ENCODE measurements at places on chromosomes 16 and 17.
A peak's percentile ranks its signal among the peaks of the same experiment; 100 is the strongest.

- no peak for DNase-seq
Observed at GRCh38 chr16:74742051-74742481, 32.6 kb downstream of the FA2H start.

DNA sequence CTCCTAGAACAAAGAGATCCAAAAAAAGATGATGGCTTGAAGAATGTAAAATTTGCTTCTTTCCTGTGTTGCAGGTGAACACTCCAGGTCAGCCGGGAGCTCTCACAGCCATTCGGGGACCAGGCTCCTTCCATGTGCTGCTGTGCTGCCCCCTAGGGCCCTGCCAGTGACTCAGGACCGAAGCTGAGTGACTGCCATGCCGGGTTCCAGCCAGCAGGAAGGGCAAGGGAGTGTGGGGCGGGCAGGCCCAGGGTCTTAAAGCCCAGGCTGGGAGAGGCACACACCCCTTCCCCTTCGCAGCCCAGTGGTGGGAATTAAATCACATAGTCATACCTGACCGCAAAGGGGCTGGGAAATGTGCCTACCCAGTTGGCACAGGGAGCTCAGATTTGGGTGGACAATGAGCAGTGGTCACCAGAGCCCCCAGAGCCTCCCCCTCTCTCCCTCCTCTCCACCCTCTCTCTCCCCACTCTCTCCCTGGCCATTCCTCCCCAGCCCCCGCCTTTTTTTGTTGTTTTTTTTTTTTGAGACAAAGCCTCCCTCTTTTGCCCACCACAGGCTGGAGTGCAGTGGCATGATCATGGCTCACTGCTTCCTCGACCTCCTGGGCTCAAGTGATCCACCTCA lies 11.5 kb downstream of the EPOP start:
- peak; percentile 52 for DNase-seq

GRCh38 chr17:70825321-70826125 lies 656.2 kb downstream of the KCNJ2 start:
- no peak for DNase-seq

DNA sequence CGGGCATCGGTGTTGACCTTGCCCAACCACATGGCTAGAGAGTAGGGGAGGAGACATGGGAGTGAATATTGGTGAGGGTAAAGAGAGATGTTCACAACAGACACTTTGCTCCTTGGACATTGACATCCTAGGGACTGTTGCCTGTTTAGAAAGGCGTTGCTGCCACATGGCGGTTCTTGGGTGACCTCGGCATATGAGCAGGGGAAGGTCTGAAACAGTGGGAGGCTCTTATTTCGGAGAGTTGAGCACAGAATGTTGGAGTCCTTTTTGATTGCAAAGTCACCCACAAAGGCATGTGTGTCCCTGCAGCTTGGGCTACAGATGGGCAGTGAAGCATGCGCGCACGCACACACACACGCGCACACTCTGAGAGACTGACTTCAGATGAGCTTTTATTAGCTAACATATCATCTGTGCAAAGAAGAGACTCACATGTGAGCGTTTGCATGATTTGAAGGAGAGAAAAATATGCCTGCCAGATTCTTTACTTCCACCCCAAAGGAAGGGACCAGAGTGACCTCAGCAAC lies 104.4 kb downstream of the SHISA9 start:
- peak; percentile 78 for DNase-seq

GRCh38 chr16:49280105-49280741 lies 1.4 kb downstream of the CBLN1 start:
- DNase-seq, result no peak

GRCh38 chr16:65318590-65319257 lies 196.9 kb upstream of the CDH11 start:
- DNase-seq, result no peak

DNA sequence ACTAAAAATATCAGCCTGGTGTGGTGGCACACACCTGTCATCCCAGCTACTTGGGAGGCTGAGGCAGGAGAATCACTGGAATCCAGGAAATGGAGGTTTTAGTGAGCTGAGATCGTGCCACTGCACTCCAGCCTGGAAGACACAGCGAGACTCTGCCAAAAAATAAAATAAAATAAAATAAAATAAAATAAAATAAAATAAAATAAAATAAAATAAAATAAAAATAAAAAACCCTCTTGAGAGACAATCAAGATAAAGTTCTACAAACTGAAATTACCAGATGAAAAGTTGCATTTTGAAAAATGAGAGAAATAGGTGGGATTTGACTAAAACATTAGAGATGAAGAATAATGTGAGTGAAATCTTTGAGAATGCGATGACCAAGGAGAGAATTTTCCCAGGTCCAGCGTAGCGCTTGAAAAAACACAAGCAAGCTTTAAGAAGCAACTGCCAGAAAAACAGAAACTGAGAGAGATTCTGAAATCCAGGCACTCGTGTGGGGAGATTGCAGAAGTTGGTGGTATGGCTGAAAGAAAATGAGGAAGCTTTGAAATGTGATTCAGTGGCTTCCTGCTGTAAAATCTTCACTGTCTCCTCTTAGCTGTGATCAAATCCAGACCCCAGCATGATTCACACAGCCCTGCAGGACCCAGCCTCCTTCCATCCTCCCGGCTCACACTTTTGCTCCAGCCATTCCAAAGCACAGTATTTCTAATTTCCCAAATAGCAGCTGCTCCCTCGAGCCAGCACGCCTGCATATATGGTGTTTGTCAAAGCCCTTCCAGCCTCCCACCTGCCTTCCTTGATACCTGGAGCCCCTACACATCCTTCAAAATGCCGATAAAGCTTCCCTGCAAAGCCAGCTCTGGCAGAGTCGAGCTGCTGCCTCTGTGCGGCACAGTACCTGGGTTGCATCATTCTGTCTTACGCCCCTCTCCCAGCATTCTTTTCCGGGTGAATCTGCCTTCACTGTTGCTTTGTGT lies 8.2 kb upstream of the CD300E start:
- no peak for DNase-seq

GRCh38 chr16:17244872-17245551 lies 225.7 kb downstream of the XYLT1 start:
- no peak for DNase-seq

- no peak for DNase-seq
Observed at GRCh38 chr16:57606847-57607501, 21.5 kb upstream of the ADGRG1 start.

- DNase-seq, result peak; percentile 54
Observed at GRCh38 chr17:49022391-49022941, 25.3 kb downstream of the IGF2BP1 start.

DNA sequence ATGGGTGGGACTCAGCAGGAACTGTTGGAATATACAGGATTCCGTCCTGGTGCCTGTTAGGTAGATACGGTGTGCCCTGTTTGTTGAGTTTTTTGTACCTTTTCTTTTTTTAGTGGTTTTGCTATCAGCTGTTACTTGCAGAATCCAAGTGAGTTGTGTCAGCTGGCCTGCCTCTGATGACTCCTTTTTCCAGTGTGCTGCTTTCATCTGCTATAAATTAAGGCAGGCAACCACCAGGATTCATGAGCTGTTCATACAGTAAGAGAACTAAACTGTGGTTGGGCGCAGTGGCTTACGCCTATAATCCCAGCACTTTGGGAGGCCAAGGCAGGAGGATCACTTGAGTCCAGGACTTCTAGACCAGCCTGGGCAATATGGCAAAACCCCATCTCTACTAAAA lies 79.9 kb downstream of the WNT3 start:
- DNase-seq, result no peak

DNA sequence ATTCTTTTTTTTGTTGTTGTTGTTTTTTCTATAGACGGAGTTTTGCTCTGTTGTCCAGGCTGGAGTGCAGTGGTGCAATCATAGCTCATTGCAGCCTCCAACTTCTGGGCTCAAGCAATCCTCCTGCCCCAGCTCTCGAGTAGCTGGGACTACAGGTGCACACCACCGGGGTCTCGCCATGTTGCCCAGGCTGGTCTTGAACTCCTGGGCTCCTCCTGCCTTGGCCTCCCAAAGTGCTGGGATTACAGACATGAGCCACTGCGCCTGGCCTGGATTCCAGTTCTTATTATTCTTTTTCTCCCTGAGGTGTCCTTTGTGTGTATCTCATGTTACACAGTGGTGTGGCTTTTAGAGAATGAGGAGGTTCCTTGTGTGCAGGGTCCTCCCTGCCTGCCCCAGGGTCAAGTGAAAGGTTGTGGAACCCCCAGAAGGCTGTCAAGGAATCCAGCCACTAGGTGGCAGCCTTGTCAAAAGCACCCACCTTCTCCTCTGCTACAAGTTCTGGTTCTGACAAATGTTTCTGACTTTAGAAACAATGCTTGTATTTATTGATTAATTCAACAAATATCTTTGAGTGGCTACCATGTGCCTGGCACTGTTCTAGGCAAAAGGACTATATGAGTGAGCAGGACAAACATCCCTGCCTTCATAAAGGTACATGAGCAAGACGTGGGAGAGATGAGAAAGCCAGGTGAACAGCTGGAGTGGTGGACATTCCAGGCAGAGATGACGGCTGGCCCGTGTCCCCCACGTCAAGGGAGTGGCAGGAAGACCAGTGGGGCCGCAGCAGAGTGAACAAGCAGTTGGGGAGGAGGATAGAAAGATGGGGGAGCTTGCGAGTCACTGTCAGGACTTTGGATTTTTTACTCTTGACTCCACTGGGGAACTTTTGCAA lies 112.4 kb downstream of the SPECC1 start:
- peak; percentile 51 for DNase-seq

- peak; percentile 41 for DNase-seq
Observed at GRCh38 chr17:33142705-33143299, 150.3 kb downstream of the ASIC2 start.

DNA sequence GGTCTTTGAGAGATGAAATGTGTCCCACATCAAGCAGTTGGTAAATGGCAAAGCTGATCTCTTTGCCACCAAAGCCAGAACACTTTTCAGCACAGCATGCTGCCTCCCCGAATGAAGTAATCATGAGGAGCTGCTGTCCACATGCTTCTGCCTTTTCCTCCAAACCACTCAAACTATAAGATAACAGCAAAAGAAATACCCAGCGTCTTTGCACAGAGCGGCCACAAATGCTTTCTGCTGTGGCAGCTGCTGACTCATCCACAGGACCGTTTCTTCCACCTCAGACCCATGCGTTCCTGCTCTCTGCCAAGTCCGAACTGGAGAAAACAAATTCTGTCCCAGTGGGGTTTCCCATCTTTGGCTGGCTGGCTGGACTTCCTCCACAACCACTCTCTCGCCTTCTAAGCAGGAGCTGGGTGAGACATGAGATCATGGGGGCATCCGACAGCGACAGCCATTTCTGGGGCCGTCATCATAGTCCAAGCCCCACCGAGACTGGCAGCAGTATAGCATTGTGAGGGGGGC lies 27.1 kb downstream of the TBC1D3B start:
- no peak for DNase-seq

DNA sequence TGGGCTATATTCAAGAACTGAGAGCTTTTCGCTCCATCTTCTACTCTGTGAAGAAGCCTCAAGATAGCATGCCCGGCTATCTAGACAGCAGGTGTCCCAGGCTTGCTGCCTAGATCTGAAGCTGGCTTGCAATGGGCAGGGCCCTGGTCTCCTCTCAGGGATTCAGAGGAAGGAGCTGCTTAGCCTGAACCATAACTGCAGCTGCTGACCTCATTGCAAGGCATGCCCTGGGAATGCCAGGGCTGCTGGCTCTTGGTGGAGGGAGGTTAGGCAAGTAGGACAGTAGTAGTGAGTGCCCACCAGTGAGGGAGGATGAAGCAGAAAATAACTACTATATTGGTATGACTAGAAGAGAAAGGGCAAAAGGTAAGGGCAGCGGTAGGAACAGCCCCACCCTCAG lies 21.3 kb upstream of the SLC35B1 start:
- DNase-seq, result no peak

- no peak for DNase-seq
Observed at GRCh38 chr16:84354306-84354705, 14.0 kb upstream of the ATP2C2 start.

GRCh38 chr16:22692916-22693637 lies 120.9 kb upstream of the HS3ST2 start:
- no peak for DNase-seq

GRCh38 chr16:1677339-1677738 lies 740 bp upstream of the JPT2 start:
- DNase-seq, result no peak

DNA sequence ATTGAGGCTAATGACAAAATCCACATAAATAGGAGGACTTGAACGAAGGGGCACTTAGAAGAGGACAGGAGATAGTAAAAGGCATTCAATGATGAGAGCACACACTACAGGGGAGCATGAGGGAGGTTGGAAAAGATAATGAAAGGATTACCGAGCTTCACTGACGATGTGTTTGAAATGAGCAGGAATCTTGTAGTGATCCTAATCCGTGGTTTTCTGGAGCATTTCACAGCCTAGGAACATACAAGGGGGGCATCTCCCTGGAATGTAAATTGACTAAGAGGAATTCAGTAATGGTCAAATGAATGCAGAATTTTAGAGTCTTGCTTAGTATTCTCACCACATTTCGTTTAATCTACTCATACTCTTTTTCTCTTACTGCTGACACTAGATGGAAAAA lies 5.2 kb downstream of the ATMIN start:
- DNase-seq, result no peak

DNA sequence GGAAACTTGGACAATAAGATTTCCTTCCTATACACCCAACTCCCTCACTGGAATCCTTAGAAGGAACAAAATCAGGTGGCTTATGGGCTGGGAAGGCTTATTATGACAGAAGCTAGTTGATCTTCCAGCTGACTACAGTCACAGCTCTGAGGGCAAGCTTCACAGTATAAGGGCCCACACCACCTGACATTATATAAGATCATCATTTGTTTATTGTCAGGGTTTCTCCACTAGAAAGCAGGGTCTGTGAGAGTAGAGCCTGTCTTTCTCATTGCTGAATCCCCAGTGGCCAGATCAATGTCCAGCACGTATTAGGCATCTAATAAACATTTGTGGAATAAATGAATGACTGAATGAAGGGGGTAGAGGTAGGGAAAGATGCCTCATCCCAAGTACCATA lies 57.8 kb upstream of the PHOSPHO1 start:
- no peak for DNase-seq

DNA sequence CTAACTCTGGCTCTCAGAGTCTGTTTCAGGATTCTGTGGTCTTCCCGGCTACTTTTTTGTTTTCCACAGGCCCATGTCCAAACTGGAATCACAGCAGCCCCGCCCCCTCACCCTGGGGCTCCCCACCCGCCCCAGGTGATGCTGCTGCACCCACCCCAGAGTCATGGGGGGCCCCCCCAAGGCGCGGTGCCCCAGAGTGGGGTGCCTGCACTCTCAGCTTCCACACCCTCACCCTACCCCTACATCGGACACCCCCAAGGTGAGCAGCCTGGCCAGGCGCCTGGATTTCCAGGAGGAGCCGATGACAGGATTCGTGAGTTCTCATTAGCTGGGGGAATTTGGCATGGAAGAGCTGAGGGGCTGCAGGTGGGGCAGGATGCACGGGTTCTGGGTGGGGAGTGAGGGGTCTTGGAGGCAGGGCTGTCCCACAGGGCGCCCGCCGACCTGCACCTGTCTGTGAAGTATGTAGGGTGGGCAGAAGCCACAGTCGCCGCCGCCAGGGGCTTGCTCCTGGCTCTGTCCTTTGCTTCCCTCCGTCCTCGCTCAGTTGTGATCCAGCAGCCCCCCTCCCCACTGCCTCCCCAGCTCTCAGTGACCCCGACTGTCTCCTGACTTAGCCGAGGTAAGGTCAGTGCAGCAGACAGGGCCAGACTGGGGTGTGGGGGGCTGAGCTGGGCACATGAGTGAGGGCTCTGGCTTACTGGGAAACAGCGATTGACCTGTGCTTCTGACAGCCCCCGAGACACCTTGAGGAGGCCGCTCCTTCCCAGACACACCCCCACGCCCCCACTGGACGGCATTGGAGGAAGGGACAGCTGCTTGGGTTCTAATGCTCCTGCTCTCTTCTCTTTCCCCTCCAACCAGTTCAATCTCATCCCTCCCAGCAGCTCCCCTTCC lies 10.0 kb downstream of the TUFM start:
- DNase-seq, result no peak

Measured in Caki2 (cell line).